NCI-H1417 treated with DMSO at 0.1 percent for 48 hours (cell line): ENCODE measurements at places on chromosomes 6 and 20.

DNA sequence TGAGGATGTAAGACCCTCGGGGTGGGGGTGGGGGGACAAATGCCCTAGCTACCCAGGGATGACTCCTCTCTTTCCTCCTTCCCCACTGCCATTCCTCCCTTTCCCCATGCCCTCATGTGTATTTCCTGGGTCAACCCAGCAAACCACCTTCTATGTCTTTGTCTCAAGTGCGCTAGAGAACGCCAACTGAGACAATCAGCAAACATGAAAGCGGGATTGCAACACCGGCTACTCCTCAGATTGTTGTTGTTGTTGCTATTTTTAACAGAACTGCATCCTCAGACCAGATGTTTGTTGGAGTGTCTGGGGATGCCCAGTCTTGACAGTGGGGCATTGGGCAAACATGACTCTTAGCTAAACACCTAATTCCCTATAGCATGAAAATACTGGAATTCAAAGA, 39.3 kb upstream of the HIVEP1 start:
- DNase-seq, result no peak

DNA sequence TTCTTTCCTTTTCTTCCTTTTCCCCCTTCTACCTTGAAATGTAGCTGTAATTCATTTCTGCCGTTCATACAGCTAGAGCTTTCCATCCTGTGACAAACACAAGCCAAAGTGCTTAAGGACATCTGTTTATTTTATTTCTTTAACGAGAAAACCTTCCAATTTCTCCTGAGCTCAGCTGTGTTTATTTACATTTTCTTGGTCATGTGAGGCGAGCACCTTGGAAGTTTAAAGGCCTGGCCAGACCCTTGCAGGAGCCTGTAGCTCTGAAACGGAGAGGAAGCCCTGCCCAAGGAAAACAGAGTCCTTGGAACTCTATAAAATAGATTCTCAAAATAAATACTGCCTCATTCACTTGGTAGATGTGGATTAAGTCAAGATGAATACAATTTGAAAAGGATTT, 223.1 kb downstream of the EYA2 start:
- no peak for DNase-seq

- DNase-seq, result no peak
Measured at GRCh38 chr20:39631557-39631956, 669.4 kb downstream of the DHX35 start.

DNA sequence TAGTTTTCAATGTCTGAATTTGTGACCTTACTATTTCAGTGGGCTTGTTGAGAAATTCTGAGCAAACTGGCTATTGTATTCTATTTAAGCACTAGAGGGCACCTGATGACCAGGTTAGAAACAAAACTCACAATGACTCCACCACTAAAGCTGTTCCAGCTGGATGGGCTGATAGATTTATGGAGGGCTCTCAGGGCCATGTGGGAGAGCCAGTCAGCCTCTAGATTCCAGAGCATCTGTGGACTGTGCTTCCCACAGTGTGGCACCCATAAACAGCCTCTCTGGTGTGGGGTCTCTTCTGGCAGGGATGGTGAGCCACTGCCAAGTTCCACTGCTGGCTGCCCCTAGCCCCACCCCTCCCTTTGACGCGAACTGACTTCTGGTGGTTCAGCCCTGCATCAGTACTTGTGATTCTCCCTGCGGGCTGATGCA, 29.2 kb downstream of the C6orf58 start:
- DNase-seq, result no peak

GRCh38 chr6:131894493-131895424, 56.4 kb downstream of the CCN2 start:
- DNase-seq, result no peak
